ENCODE measurements at places on chromosomes 7 and 10.
A peak's percentile ranks its signal among the peaks of the same experiment; 100 is the strongest.

DNA sequence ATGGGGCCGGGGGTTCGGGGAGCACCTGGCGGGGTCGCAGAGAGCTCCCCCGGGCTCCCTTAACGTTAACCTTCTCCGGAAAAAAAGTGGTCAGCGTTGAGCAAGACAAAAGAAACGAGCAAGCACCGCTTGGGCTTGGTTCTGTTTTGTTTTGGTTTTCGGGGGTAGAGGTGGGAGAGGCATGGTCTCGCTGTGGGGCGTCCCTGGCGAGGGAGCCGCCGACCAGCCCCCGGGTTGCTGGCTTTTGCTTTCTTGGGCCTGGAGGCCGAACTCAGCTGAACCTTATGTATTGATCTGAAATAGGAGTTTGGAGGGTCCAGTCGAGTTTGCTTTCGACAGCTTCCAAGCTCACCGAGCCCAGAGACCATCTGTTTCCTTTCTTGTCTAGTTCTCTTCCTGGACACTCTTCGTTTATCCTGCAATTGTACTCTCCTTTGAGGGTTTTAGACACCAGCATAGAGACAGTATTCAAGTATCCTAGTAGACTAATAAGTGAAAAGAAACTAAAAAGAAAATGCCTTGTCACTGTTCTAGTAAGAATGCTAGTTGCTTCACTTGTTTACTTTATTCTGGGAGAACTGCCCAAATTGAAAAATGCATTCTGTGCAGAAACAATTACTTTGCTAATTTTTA, 980 bp downstream of the FHIP2A start:
- no peak for DNase-seq

GRCh38 chr7:137772748-137773147, 74.0 kb downstream of the DGKI start:
- DNase-seq = peak; percentile 28

DNA sequence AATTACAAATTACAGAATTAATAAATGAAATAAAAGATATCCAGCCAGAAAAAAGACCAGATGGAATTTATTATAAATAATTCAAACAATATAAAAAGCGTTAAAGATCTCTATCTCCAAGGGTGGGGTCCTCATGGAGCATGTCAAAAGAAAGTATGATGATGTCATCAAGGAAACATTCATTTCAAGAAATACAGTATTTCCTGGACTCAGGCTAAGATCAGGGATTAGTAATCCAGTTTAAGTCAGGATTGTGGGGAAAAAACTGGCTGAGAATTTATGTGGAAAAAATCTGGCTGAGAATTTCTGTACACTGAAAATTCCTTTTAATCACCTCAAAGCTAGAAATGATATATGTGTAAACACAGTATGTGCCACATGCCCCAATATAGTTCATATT, 1075.3 kb downstream of the XPNPEP1 start:
- no peak for DNase-seq

GRCh38 chr7:51138123-51139085, 178.2 kb downstream of the COBL start:
- DNase-seq = no peak

DNA sequence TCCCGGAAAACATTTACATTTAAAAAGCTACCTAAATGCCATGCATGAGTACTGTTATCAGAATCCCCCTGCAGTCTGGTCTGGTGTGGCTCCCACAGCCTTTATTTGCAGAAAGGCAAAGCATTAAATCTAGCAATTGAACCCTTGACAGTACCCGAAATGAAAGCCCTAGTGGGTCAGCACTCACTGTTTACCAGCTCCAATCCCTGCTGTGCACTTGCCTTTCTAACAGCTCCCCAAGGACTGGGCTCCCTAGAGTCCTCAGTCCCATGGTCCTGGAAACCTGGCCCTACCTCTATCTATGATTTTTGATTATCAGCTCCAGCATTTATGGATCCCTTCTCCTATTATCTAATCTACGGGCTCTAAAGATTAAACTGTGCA, 1.9 kb upstream of the MACC1 start:
- DNase-seq = no peak
